ENCODE measurements at places on chromosomes 4 and X. TPM values are rescaled to one million over a fixed set of nuclear protein-coding genes. Genes with fewer than 3 reads are reported as not detected.

GPRASP3 gene
- 9.1 TPM for total RNA-seq

GRCh38 chr4:62324215-62324614 is 1124.1 kb downstream of the ADGRL3 start:
- no peak for DNase-seq

DNA sequence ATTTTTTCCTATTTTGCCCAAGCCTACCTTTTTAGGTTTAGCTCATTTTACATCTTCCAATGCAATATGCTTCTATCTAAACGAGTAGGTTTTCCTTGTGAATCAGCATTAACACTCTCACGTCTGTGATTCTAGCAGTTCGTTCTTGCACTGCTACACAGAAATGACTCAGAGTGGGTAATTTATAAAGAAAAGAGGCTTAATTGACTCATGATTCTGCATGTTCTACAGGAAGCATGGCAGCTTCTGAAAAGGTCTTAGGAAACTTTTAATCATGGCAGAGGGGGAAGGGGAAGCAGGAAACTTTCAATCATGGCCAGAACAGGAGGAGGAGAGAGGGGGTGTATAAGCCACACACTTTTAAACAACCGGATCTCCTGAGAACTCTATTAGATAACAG is 44.9 kb downstream of the SPANXN1 start:
- no peak for DNase-seq

DNA sequence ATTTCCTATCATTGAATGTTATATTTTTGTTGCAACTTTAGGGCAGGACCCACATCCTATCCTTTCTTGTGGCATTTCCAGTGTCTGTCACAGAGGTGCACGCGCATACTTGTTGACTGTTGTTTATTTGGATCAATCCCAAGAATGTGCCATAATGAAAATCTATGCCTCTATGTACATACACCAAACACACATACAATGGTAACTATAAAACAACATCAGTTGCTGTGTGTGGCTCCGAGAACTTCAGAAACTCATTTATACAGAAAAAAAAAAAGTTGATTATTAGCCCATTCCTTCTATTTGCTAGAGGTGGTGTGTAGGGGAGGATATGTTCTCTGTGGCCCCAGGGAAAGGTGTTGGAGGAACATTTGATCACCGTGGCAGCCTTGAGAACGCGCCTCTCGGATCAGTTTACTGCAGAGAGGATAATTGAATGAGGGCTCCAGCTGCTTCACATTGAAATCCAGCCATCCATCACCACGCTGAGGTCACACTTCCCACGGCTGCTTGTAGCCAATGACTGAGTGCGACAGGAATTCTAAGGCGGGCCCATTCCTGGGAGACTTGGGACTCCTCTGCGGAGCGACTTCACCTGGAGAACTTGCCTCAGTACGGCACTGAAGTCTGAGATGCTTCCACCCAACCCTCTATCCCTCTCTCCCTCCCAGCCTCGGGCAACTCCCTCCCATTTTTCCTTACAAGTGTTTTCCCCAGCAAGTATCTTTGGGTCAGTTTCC is 19.5 kb downstream of the SMPX start:
- no peak for DNase-seq

PCDH10 gene
- 61.9 TPM for total RNA-seq

DNA sequence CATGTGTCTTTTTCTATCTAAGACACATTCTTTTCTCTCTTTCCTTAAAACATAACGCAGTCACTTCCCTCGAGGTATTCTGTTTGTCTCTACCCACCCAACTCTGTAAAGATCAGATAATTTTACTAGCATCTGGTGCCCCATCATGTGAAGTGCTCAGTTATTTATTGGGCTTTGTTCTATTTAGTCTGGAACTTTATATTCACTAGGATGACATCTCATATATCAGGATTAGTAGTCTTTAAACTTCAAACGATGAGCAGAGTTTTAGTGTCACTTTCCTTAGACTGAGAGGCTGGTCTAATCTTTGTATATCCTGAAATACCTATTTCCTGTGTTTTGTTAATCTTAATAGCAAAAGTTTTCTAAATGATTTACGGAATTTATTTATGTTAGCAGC is 445.5 kb upstream of the NDST3 start:
- DNase-seq, result no peak

DNA sequence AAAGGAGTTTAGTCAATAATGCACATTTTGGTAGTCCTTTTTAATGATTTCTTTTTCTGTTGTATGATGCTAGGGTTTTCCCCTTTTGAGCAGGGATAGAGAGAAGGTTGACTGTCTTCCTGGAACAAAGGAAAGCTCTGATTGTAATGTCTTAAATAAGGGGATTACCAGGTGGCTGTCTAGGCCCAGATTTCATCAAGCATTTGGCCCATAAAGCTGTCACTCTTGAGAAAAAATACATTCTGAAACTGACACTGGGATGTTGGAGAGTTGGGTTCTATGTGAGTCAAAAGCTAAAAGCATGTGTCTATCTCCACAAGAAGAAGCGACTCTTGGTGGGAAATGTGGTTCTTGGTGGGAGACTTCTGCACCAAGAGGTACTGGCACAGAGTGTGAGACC is 26.4 kb downstream of the KIAA1210 start:
- no peak for DNase-seq

DNA sequence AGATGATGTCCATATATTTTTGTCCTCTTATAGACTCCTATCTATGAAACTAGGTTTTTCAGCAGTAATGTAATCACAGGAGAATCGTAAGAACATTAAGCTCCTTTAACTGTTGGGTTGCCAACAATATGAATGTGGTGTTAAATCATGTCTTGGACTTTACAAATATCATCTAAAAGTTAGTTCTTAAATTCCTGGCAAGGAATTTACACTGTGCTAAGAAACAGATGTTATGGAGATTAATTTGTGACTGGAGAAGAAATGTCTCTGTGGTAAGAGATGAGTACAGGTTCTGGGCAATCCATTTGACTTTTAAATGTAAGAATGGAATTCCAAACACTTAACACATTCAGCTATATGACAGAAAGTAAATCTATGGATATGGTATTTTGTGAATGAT is 34.6 kb downstream of the CNKSR2 start:
- DNase-seq, result no peak

- DNase-seq, result no peak
Observed at GRCh38 chr4:55369968-55370367, 23.9 kb downstream of the SRD5A3 start.

CXCL5 gene
- total RNA-seq, result 6.7 TPM

DNA sequence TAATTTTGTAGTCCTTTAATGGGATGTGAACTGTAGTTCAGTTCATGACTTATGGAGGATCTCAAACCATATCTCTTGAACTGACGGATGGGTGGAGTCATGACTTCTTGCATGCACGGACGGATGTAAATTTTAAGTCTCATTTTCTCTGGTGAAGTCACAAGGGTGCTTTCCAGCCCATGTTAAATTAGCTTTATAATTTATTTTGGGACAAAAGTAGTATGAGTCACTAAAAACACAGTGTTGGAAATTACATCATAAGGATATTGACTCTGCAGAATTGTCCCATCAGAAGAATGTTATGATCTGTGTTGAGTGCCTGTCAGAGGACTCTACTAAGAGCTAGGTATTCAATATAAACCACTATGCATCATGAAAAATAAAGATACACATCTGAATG is 6.8 kb upstream of the PAGE5 start:
- no peak for DNase-seq

GRCh38 chrX:134537179-134537955 is 77.4 kb downstream of the HPRT1 start:
- DNase-seq, result no peak

GRCh38 chr4:152246659-152247058 is 289.2 kb downstream of the FBXW7 start:
- no peak for DNase-seq

ABLIM2 gene
- 2.6 TPM for total RNA-seq

FAM9C gene
- 0.67 TPM for total RNA-seq

GRCh38 chrX:140762061-140762460 is 52.5 kb downstream of the LINC00632 start:
- DNase-seq, result no peak

DNA sequence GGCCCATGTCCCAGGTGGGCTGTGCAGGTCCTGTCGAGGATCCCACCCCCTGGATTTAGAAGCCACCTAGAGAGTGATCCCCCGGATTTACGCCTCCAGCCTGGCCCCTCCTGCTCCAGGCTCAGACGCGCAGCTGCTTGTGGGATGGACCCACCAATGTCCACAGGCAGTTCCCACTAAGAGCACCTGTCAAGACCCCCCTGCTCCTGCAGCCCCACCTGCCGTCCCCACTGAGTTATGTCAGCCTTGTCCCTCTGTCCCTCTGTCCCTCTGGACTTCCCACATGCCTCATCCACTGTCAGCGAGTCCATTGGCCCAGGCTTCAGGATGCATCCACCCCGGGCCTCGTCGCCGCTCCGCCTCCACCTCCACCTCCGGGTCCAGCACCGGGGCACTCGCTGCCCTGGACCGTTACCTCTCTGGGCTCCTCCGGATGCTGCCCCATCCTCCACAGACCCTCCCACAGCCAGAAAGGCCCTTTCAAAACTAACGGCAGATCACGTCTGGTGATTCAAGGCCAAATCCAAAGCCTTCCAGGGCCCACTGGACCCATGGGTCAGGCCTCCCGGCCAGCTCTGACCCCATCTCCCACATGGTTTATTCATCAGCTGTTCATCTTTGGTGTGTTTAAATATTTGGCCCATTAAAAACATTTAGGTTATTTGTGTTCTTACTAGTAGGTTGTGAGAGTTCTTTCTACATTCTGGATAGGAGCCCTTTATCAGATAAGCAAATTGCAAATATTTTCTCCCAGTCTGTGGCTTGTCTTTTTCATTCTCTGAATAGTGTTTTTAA is 28.3 kb downstream of the HTRA3 start:
- no peak for DNase-seq

DNA sequence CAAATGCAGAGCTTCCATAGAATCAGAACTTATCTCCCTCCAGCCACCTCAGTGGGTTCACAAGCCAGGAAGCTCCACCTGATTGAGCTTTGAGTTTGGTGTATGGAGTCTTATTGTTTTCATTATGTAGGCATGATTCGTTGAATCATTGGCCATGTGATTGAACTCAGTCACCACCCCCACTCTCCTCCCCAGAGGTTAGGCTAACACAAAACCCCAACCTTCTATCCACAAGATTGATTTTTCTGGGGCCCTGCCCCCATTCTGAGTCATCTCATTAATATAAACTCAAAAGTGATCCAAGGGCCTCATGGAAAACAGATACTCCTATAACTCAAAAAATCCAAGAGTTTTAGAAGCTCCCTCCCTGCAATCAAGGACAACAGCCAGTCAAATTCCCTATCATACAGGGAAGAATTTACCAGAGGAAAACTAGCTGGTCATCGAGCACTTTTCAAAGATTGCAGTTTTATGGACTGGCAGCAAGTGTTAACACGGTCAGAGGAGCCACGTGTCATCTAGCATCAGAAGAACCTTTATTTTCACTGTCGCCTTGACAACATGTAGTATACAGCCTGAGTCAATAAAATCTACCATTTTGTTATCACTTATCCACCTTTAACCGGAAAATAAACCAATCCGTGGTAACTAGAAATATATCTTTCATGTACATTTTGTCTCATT is 35.9 kb upstream of the GUCY1B1 start:
- DNase-seq, result no peak

DNA sequence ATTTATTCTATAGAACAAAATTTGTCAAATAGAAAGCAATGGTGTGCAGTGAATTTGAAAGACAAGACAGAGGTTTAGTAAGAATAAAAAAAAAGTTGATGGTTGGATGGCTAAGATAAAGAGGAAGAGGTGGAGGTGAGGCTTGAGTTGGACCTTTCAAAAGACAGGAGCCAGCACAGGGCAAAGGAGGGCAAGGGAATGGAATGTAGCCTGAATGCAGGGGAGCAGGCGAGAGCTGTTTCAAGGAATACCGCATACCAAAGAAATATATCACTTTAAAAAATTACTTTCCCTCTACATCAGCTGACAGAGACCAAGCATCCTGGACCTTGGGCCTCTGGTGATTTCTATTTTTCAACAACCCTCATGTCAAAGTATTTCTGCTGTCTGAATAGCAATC is 38.0 kb upstream of the CXXC4 start:
- no peak for DNase-seq

TAF7L gene
- total RNA-seq, result not detected

GRCh38 chrX:57417827-57418226 is 131.3 kb downstream of the FAAH2 start:
- DNase-seq, result no peak

DGKK gene
- total RNA-seq, result 0.98 TPM

ARR3 gene
- total RNA-seq, result not detected

- no peak for DNase-seq
Observed at GRCh38 chr4:158111241-158111640, 61.6 kb downstream of the GASK1B start.

ANOS1 gene
- total RNA-seq, result 14.3 TPM

PLK4 gene
- total RNA-seq, result 28.3 TPM

PAGE4 gene
- not detected for total RNA-seq

GRCh38 chr4:74311696-74312313 is 3.5 kb downstream of the EPGN start:
- DNase-seq, result no peak

GRCh38 chrX:10341309-10341708 is 184.5 kb downstream of the CLCN4 start:
- DNase-seq, result no peak

DNA sequence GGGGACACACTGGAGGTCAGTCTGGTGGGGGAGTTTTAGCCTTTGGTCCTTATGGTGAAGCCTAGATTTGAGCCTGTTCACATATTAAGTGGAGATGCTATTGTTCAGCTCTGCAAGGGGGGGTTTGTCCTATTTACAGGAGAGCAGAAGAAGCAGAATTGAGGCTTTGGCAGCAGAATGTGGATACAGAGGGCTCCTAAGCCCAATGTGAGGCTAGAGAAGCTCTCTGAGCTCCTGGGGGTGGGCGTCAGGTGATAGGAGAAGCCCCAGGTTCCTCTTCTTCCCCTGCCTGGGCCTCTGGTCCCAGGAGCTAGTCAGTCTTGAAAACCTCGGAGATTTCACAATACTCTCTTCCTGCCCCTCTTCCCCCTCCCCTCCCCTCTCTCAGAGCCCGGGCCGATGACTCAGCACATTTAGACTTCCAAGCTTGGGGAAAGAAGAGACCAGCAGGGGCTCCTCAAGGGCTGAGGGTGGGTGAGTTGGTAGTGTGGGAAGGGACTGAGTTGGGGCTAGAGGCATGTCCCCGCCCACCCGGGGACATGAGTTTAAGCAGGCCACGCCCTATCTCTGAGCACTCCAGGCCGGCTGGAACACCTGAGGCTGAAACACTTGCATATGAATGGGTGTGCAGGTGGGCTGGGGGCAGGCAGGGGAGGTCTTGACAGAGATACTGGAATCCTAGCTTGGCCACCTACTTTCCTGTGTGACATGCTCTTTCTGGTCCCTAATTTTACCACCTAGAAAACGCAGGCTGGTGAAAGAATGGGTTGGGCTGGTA is 3.4 kb downstream of the TFE3 start:
- DNase-seq, result no peak

DNA sequence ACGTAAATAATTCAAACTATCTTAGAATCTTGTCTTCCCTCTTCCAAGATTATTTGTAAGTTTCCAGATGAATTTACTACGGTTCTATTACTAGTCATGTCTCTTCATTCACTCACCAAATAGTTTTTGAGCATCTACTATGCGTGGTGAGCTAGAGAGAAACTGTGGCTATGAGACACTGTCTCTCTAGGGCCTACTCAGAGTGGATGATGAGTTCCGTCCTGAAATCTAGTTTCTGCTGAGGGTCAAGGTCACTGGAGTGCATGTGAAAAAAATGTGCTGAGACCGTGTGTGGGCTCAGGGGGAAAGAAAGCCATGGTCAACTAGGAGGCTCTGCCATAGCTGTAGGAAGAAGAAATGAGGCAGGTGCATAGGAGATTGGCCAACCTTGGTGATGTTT is 320.2 kb upstream of the GATB start:
- DNase-seq, result no peak

ADH7 gene
- 0.83 TPM for total RNA-seq

All from type B pancreatic cell (in vitro differentiated cells).